ENCODE measurements at places on chromosomes 2 and 18. TPM values are rescaled to one million over a fixed set of nuclear protein-coding genes. Genes with fewer than 3 reads are reported as not detected.

Gene TUBB6
- total RNA-seq: 0.69 TPM

Gene E2F6
- total RNA-seq: 7.3 TPM

Gene LIMS4
- total RNA-seq: not detected

Gene GAL3ST2
- total RNA-seq: not detected

Gene CPO
- total RNA-seq: not detected

Gene DNMT3A
- 55.9 TPM for total RNA-seq

Gene PAX3
- total RNA-seq: not detected

Gene DUSP19
- total RNA-seq: 0.92 TPM

Gene ITGA4
- 160 TPM for total RNA-seq

Gene CASP8
- 77.7 TPM for total RNA-seq

Gene CLIP4
- total RNA-seq: 23.8 TPM

Gene AQP12B
- total RNA-seq: not detected

Gene FBLN7
- total RNA-seq: 7.9 TPM

DNA sequence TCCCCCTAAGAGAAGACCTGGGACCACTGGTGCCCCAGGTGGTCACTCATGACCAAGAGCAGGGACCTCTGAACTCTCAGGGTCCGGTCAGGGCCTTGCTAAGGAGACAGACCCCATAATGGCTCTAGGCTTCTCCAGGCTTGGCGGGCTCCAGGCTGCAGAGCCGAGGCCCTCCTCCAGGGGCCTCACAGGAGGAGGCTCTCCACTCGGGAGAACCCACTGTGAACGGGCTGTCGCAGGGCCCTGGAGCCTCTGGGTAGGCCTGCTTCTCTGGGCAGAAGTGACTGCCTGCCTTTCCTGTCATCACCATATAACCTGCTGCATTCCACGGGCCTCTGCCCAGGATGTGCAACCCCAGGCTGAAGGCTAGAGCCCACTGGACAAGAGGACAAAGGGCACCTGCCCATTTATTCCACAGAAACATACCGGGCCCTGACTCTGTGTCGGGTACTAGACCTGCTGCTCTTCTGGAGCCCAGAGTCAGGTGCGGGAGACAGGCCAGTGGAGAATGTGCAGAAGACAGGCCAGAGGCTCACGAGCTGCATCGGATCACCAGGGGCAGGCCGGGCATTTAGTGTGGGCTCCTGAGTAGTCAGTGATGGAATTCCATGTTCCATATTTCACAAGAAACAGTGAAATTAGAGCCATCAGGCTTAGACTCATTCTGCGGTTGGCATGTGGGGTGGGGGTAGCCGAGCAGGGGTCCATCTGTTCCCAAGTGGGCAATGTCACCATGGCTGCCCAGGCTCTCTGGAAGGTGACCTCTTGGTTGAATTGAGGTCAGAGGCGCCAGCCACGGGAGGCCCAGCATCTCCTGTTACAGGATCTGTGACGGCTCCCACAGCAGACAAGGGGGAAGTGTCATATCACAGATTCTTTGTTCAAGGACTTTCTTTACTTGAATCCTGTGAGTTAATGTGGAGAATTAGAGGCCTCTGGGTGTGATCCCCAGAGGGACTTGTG lies 220.8 kb downstream of the SH3RF3 start:
- DNase-seq: no peak

DNA sequence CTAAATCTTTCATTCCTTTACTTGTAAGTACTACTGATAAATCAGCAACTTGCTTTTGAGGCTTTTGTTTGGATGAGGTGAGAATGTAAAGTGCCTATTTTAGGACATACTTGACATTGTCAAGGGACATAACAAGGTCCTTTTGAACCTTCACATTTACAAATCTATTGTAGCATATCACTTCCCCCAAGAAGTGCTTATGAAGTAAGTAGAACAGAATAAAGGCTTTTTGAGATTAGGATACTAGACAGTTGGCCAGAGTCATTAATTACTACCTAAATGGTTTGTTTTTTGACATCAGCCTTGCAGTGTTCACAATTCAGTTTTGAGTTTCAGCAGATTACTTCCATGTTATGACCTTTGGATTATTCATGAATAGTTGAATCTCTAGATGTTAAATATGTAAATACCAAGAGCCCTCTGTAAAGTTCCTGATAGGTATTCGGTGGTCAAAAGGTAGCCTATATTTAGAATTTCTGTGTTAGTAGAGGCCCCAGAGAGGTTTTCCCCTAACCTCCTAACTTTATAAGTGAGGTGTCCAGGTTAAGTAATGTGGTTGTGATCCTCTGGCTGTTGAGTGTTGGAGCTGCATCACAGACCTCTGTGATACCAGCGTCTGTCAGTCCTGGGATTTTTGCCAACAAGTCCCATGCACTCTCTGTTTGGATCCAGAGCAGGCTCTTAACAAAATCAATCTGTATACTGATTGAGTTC lies 67.2 kb downstream of the LCLAT1 start:
- no peak for DNase-seq

GRCh38 chr18:39033312-39033711 lies 1467.7 kb upstream of the CELF4 start:
- no peak for DNase-seq

- DNase-seq: no peak
Observed at GRCh38 chr18:28204154-28204553, 27.2 kb upstream of the CDH2 start.

- DNase-seq: no peak
Observed at GRCh38 chr2:85277416-85278158, 50.2 kb downstream of the TGOLN2 start.

GRCh38 chr18:61127714-61128467 lies 205.3 kb upstream of the CDH20 start:
- no peak for DNase-seq

DNA sequence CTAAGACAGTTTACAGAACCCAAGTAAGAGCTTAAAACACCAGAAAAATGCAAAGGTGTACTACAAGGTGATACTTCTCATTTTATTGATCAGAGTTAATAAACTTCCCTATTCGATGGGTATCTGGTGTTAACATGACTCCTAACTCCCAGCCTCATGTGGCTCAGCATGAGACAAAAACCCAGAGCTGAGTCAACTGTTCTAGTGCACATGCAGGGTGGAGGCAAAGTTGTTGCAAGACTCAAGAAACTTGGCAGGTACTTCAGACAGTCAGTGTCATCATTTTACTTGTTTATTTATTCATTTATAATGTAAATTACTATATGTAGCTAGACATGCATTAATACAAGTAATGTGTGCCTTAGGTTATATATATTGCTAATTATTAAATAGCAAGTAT lies 216.6 kb upstream of the DSEL start:
- DNase-seq: no peak

DNA sequence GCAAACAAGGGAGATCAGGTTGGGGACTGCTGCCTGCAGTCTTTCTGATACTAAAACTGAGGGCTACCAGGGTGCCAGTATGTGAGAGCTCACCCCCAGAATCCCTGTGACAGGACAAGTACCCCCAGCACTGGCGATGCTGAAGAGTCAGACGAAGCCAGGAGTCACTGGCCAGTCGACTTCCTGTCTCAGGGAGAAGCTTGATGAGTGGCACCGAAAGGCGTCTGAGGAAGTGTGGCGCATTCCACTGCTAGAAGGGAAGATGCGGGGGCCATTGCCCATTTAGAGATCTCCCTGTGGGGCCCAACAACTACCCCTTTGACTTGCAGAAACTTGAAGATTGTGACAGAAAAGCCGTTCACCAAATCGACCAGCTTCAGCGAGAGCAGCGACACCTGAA lies 22.0 kb downstream of the MXD1 start:
- no peak for DNase-seq

DNA sequence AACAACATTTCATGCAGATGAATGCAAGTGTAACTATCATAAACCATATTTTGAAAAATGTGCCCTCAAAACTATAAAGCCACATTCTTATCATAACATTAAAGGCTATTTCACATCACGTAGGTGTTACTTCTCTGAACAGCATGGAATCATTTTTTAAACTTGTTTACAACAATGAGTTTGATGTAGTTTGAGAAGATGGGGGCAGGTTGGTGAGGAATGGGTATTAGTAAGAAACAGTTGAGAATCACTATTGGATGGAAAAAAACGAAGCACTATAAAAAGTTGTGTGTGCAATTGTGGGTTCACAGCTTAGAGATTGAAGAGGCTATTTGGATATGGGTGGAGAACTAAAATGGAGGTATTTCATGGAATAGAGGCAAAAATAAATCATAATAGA lies 569.1 kb downstream of the ARHGAP15 start:
- no peak for DNase-seq

- DNase-seq: no peak
Observed at GRCh38 chr2:238949710-238950345, 101.9 kb downstream of the TWIST2 start.

GRCh38 chr2:199697469-199697868 lies 153.5 kb downstream of the FTCDNL1 start:
- no peak for DNase-seq

DNA sequence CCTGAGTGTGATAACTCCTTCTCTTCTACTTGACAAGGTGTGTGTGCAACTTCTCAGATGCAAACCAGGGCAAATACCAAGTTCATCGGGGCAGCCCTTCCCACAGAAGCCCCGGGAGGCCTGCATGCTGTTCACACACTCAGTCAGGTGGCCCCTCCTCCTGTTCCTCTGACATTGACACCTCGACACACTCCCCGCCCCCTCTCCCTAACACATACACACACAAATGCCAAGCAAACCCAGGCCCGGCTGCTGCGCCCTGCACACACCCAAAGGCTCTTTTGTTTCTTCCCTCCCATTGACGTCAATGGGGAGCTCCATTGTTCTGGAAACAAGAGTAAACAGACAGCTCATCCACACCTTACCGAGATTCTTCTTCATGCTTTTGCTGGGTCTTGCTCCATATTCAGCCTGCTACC lies 1.7 kb upstream of the PER2 start:
- DNase-seq: no peak

DNA sequence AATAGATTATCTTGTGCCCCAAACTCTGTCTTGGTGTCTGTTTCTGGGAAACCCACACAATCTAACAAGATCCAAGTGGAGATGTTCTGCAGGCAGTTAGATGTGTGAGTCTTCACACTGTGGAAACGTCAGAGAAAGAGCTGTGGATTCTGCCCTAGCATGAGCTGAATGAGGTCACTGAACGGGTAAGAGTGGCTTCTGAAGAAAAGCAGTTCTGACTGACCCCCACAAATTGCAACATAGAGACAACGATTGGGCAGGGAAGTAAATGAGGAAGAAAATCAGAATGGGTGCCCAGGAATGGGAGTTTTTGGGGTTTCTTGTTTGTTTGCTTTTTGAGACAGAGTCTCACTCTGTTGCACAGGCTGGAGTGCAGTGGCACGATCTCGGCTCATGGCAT lies 12.9 kb upstream of the RPL37A start:
- no peak for DNase-seq

DNA sequence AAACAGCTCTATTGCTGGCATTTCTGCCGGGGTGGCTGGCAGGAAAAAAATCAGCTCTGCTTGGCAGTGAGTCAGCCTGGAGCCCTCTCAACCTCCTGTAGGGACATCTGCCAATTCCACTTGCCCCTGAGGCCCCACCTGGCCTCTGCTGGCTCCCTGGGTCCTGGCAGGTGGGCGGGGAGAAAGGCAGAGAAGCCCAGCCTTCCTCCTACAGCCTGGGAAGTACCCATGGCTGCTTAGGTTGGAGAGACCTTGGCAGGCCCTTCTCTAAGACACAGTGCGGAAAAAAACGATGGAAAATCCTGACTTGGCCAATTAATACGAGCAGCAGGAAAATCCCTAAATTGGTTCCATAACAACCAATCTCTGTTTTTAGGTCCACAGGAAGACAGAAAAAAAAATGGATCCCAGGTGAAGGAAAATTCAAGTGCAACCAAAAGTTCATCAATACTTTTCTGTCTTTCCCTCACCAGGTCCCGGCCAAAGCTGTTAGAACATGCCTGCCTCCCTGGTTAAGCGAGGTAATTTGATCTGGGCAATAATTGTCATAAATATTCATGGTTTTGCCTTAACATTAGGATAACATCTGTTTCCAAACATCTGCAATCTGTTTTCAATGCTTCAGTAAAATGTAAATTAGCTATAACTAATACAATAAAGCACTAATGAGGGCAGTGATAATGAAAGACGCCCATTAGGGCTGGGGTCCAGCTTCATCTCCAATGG lies 245.9 kb downstream of the TFCP2L1 start:
- no peak for DNase-seq

DNA sequence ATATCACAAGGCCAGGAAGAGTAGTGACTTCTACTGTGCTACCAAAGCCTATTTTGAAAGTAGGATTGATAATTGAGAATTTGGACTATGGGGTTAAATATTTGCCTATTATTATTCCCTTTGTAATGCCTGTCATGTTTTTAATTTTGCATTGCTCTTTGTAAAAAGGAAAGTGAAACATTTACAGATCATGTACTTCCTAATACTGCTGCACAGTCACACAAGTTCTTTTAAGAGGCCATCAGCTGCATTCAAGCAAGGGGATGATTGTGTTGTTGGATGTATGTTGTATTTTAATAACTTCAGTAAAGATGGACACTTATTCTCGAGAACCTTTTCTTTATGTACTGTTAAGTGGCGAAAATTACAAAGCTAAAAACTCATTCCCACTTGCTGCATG lies 70.1 kb downstream of the PLEKHA3 start:
- DNase-seq: no peak

GRCh38 chr2:73202156-73203054 lies at the start of gene NOTO:
NOTO (plus strand) TSS chr2:73202574; CDS start chr2:73202667, 93 bp downstream.
- no peak for DNase-seq

- no peak for DNase-seq
Observed at GRCh38 chr2:203898657-203899056, 31.1 kb downstream of the CTLA4 start.

DNA sequence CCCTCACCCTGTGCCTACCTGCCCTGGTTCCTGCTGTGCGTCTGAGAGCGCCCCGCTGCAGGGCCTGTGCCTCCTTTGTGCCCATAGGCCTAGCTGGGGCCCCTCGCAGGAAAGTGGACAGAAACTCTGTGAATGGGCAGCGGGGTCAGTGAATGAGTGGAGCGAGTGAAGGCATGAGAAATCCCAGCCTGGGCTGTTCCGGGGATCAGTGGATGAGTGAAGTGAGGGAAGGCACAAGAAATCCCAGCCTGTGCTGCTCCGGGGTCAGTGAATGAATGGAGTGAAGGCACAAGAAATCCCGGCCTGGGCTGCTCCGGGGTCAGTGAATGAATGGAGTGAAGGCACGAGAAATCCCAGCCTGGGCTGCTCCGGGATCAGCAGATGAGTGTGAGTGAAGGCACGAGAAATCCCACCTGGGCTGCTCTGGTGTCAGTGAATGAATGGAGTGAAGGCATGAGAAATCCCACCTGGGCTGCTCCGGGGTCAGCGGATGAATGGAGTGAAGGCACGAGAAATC lies 2.0 kb downstream of the COLEC11 start:
- no peak for DNase-seq

- DNase-seq: no peak
Observed at GRCh38 chr2:29865512-29865911, 55.9 kb downstream of the ALK start.

DNA sequence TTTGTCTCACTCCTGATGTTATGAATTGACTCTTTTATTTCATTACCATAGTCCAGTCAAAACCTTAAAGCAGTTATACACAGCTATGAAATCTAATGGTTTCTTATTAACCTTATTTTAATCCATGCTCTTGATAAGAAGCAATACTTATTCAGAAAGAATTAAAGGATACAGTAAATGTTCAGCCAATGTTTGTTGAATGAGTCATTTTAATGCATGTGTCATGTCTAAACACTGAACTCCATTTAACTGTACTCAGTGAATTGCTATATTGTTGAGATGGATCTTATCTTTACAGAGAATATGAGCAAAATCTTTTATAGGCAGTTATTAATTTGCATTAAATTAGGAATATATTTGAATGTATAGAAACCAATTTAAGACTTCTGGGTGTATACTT lies 135.1 kb upstream of the TFPI start:
- no peak for DNase-seq

GRCh38 chr2:163863073-163863472 lies 127.3 kb upstream of the FIGN start:
- DNase-seq: no peak

Measured in activated CD4-positive, alpha-beta T cell treated with anti-CD3 and anti-CD28 coated beads, Interleukin-2, amount 10 ng/mL, durations not matched to agents 7 days and 5 days (primary cell).